ENCODE measurements at places on chromosomes 3 and 15. TPM values are rescaled to one million over a fixed set of nuclear protein-coding genes. Genes with fewer than 3 reads are reported as not detected.

DNA sequence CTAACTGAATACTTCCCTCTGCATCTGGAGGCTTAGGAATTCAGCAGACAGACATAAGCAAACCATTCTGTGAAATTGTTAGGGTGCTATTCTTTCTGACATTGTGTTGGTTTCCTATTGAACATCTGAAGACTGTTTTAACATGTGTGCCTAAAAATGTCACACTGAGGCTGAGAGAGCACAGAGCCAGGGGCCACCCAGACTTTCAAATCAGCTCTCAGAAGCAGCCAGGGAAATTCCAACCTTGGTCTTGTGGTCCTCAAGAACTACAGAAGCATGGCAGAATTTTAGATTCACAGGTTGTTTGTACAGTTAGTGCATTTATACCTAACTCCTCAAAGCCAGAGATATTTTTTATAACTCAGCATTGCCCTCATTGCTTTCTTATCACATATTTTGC, 929.2 kb upstream of the CFAP20DC start:
- DNase-seq = no peak

Gene IQCF5
- not detected for total RNA-seq

GRCh38 chr15:30940359-30940758, 36.6 kb downstream of the FAN1 start:
- DNase-seq = no peak

Gene ROPN1
- total RNA-seq = not detected

Gene PLOD2
- total RNA-seq = 27.2 TPM

GRCh38 chr3:183180110-183180783, 17.7 kb upstream of the LAMP3 start:
- no peak for DNase-seq

DNA sequence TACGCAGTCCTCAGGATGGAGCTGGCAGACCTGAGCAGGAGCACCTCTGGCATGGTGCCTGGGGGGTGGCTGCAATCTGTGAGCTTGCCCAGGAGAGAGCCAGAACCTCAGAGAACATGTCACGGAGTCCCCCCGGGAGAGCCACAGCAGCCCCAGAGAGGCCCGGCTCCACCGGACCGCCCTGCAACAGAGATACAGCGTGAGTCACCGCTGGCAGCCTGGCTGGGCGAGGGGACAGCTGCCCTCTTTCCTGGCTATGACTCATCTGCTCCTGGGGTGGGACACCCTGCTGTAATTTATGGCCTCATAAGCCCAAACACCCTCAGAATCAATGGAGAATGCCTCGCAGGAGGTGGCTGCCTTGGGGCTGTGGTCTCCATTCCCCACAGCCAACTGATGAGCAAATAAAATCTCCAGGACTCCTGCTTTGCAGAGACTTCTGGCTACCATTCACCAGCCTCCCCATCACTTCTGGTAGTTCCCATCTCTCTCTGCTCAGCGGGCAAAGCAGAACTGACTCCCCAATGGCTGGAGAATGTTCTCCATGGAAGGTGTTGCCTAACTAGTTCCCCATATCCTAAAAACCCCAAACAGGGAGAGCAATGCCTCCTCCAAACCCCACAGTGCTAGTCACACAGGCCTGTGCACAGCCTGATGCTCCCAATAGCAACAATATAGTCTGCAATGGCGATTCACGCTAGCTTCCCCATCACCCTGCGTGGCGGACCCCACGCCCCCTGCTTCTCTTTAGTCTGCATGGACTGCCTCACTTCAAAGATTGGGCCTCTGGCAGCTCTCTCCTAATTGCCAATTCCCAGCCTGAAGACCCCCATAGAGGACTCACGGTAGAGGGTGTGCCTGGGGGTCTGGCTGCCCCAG, 21.6 kb downstream of the ACSBG1 start:
- no peak for DNase-seq

DNA sequence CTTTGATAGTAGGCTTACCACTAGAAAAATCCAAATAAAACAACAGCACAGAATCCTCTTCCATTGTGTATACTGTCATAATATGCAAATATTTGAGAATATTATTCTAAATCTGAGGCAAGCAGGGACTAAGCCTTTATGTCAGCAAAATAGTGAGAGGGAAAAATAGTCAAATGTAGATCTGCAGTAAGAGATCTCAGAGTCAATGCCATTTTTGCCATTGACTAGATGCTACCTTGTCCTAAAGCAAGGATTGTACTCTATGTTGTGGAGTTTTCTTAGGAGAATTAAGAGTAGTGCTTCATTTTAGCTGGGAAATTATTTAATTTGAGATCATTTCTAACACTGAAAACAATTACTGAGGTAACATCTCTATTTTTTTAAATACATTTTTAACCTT, 50.2 kb downstream of the IQCH start:
- no peak for DNase-seq

Gene UROC1
- total RNA-seq = 28.4 TPM

Gene CERS3
- not detected for total RNA-seq

DNA sequence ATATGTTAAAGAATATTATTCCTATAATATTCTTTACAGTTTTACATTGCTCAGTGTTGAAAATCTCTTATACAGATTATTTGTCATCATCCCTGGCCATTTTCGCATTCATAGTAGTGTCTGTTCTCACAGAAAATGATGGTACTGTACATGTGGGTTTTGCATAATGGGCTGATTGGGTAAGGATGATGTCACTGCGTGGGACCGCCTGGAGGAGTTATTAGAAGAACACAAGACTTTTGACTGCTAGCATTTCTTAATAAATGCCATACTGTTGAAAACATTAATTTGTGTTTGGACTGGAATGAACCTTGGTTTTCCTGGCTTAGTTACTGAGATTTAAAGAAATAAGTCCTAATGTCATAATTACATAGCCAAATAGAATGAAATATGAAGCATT, 20.3 kb downstream of the LRCH3 start:
- no peak for DNase-seq

DNA sequence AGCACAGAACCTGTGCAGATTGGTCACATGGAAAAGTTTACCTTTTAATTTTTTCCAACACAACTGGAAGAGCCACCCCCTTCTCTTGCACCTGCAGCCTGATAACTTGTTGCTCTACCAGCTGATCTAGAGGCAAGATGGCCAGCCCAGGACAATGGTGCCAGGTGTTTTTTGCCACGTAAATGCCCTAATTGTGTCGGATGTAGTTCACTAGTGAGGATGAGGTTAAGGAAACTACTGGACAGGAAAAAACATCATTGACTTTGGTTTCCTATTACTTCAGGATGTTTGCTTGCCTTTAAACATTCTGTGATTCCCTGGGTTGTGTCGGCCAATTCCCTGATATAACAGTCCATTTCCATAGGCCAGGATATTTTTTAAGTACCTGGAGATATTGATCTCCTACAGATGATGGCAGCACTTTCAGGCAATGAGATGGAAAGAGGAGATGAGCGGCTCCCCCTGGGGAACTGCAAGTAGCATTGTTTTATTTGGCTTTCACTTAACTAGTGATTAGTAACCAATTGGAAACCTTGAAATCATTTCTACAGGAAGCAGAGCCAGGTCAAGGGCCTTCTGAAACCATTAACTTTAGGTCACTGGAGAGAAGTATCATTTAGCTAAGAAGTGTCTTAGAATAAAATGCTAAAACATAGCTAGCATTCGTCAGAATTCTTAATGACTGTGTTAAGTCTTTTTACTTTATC, 72.5 kb downstream of the OSBPL10 start:
- DNase-seq = no peak

DNA sequence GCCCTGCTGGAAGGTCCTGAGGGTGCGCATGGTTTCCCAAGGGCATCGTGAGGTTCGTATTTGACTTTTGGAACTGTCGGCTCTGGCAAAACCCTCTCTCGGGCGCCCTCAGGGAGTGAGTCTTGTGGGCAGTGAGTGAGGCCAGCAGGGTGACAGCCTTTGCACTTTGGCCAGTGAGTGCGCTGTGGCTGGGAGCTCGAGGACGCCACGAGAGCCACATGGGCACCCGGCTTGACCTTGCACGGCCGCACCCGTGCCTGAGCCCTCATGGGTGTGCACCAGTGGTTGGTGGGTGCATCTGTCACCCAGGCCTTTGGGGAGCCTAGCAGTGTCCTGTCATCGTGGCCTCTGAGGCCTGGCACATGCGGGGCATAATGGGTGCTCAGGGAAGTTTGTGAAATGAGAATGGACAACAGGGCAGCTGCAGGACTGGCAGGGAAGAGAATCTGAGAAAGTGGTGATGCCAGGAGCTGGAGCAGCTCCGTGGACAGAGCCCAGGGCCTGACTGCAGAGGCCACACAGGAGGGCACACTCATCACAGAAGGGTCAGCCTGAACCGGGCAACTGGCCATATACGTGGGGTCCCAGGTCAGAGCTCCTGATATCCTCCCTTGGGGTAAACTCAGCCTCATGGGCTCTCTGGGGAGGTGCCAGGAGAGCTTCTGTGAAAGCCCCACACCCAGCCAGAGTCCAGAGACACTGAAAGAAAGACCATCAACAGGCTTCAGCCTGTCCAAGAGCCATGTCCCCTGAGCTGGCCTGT, 30.4 kb upstream of the SNRPA1 start:
- no peak for DNase-seq

DNA sequence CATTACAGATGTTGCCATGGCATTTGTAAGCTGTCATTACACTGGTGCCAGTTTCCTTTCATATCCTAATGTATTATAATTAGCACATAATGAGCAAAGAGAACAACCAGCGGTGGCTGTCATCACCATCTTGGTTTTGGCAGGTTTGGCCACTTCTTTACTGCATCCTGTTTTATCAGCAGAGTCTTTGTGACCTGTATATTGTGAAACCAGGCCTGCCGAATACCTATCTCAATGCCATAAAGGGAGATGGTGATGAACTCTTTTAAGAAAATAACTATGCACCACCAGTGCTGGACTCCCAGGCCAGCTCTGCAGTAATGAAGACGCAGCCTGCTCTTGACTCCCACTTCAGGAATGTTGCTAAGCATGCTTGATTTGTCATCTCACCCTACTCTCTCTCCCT, 458.1 kb upstream of the NR2F2 start:
- DNase-seq = no peak

DNA sequence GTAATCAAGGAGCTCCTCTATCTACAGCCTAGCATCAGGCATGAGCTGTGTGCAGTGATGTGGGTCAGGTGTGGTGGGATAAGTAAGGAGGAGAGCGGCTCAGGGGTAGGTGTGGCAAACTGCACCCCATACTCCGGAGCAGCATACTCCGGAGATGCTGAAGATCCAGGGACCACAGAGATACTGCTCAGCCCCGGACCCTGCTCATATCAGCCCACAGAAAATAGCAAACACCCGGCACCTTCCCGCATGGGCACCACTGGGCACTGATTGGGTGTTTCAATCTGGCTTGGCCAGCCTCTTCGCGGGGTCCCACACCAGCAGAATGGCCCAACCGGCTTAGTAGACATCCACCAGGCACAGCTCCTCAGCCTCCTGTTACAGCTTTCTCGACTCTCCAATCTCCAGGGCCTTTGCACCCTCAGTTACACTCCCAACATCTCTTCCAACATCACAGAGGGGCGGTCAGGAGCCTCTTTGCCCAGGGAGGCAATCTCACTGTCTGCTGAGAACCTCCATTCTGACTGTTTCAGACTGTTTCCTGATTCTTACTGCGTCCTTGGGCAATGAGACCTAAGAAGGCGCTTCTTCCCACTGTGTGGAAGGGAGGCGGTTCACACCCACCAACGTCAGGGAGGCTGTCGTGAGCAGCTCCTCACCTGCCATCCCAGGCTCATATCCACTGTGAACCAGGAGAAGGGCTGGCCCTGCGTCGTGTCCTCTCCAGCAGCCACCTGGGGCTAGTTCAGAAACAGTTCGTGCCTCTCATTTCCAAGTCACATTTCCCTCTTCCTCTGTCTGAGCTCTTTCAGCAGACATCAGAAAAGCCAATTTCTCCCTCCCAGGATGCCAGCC, 59.8 kb downstream of the CAPN7 start:
- DNase-seq = no peak

GRCh38 chr3:7817239-7817638, 684.4 kb upstream of the LMCD1 start:
- DNase-seq = no peak

- no peak for DNase-seq
Measured at GRCh38 chr3:71374582-71374981, 208.9 kb downstream of the FOXP1 start.

Gene IMPG2
- 0.25 TPM for total RNA-seq

GRCh38 chr3:135622656-135623055, 342.9 kb upstream of the PPP2R3A start:
- no peak for DNase-seq

Gene TRIM42
- total RNA-seq = not detected

GRCh38 chr15:100810831-100811230, 68.8 kb upstream of the ALDH1A3 start:
- no peak for DNase-seq

DNA sequence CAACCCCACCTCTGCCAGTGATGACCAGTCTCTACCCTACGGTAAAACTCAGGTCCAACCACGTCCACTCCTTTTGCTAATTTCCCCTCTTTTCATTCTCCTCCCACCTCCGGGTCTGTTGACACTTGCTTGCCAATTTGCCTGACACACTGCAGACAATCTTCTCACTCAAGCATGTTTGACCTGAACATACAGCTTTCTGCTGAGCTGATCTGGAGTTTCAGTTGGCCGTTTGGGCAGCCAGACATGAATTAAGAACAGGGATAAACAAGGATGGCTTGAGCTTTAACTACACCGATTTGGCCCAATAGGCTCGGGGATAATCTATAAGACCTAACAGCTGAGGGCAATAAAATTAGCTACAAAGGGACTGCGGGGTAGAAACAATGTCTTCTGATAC, 758.6 kb upstream of the CFAP20DC start:
- no peak for DNase-seq

DNA sequence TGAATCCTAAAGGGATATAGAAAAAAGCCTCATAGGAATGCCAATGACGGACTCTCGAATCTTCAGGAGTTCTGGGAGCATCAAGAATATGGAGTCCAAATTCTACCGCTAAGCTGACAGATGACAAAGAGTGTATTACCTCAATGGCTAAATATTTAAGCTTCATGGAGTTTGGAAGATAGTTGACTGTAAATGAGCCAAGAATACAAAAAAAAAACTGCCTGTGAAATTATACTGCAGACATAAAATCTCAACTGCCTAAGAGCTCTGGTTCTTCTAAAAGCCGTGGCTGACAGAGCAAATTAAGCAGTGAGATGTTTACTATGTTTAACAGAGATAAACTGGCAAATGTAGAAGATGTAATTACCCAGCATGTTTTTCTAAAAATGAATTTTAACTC, 140.0 kb downstream of the GADL1 start:
- no peak for DNase-seq

DNA sequence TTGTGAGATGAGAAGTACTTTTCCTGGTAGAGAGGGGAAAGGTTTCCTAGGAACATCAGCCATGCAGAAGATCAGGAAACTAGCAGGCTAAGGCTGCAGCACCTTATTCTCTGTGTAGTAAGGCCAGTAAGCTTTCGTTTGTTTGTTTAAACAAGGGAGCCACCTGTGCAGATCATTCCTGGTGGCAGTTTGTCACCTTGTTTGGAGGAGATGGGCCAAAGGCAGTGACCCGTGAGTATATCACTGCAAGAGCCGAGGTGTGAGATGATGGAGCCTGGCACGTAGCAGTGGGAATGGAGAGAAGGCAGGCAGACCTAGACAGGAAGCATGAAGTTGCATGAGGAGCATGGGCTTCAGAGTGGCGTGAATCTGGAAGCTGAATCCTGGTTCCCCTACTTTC, 19.6 kb downstream of the ATG7 start:
- no peak for DNase-seq

GRCh38 chr3:130738241-130738640, 8.4 kb downstream of the PIK3R4 start:
- no peak for DNase-seq

Measured in liver (tissue), 10 donors.